Activated CD4-positive, alpha-beta memory T cell treated with anti-CD3 and anti-CD28 coated beads, Interleukin-2, amount 10 ng/mL, durations not matched to agents 7 days and 5 days (primary cell): ENCODE measurements at places on chromosomes 13 and 19.

- peak; percentile 14 for DNase-seq
Measured at GRCh38 chr19:16200038-16201010, 2.6 kb downstream of the AP1M1 start.

- DNase-seq = no peak
Measured at GRCh38 chr13:23859904-23860303, 29.3 kb downstream of the MIPEP start.

DNA sequence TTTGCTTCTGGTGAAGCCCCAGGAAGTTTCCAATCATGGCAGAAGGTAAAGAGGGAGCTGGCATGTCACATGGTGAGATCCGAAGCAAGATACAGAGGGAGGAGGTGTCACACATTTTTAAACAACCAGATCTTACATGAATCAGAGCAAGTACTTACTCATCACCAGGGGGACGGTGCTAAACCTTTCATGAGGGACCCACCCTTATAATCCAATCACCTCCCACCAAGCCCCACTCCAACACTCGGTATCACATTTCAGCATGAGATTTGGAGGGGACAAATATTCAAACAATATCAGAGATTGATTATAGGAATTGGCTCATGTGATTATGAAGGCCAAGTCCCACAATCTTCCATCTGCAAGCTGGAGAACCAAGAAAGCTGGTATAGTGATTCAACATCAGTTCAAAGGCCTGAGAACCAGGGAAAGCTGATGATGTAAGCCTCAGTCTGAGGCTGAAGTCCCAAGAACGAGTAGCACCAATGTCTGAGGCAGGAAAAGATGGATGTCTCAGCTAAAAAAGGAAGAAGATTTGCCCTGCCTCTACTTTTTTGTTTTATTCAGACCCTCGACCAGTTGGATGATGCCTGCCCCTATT lies 58.6 kb upstream of the WDFY2 start:
- no peak for DNase-seq

GRCh38 chr13:36067746-36068381 lies 63.3 kb downstream of the DCLK1 start:
- DNase-seq = no peak

GRCh38 chr13:42847891-42848663 lies 66.7 kb downstream of the FAM216B start:
- DNase-seq = no peak

DNA sequence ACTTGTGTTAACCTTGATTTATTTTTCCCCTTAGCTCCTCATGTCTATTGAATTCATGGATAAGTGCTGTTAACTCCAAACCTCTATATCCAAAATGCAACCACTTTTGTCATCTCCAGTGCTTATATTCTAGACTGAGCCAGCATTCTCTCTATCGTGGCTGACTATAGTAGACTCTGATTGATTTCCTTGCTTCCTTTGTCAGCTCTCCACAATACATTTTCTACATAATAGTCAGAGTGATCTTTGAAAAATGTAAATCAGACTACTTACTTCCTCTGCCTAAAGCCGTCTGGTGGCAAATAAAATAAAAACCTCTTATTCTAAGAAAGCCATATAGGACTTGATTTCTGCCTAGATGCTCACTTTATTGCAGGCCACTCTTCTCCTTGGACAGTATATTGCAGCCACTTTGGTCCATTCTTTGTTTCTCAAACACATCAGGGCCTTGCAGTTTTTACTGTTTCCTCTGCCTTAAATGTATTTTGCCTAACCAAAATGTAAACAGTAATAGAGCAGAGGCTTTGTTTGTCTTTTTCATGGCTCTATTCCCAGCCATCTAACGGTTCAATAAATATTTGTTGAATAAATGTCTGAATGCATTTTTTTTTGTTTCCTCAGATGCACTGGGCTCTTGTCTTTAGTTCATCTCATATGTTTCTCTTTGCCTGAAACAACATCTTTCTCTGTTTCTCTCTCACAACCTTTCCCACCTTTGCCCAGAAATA lies 243.6 kb upstream of the CSNK1A1L start:
- DNase-seq = no peak

DNA sequence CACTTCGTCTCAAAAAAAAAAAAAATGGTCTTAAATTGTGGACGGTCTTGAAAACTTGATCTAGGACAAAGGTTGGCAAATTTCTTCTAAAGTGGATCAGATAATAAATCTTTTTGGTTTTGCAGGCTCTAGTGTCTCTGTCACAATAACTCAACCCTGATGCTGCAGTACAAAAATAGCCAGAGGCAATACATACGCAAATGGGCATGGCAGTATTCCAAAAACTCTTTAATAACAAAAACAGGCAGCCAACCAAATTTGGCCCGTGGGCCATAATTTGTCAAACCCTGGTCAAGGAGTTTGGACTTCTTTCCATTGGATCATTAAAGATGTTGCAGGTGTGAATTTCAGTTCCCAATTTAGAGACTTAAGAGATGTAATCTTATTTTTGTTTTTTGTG lies 93.5 kb upstream of the MRI1 start:
- no peak for DNase-seq
